ENCODE measurements at places on chromosomes 1 and 21.

- no peak for DNase-seq
These were observed 718.3 kb downstream of the PTPRU start for GRCh38 chr1:29954591-29954990.

- no peak for DNase-seq
These were observed 34.8 kb upstream of the TTC22 start for GRCh38 chr1:54835970-54836369.

- DNase-seq, result no peak
These were observed 168.1 kb upstream of the BEND5 start for GRCh38 chr1:48944811-48945210.

DNA sequence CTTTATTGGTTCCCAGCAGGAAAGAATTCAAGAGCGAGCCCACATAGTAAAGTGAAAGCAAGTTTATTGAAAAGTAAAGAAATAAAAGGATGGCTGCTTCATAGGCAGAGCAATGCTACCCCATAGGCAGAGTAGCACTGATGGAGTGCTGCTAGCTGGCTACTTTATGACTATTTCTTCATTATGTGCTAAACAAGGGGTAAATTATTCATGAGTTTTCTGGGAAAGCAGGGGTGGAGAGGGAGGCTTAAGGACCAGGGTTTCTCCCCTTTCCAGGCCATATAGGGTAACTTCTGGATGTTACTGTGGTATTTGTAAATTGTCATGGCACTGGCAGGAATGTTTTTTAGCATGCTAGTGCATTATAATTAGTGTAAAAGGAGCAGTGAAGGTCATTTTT is 1271.4 kb downstream of the KCNT2 start:
- DNase-seq, result no peak

- no peak for DNase-seq
These were observed 76.6 kb downstream of the FAM78B start for GRCh38 chr1:166090244-166090643.

DNA sequence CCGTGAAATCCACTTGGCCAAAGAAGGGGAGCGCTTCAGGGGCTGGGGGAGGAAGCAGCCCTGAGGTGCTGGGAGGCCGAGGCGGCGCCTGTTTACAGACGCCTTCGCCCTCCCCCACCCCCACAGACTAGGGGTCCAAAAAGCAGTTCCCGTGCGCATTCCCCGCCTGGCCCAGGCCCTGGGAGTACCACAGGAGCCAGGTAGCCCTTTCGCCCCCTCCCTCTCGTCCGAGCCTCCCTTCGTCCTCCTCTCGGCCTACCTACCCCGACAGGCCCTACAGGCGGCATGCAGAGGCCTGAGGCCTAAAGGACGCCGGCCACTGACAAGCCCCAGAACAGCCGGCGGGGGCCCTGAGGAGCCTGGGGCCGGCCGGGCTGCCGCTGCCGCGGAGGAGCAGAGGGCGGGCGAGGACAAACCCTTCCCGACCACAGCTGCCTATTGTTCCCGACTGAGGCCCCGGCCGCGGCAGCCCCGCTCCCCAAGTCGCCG is 522 bp downstream of the RC3H1 start:
- DNase-seq, result peak; percentile 4

- peak; percentile 64 for DNase-seq
These were observed 2.3 kb upstream of the MXRA8 start for GRCh38 chr1:1360506-1361169.

DNA sequence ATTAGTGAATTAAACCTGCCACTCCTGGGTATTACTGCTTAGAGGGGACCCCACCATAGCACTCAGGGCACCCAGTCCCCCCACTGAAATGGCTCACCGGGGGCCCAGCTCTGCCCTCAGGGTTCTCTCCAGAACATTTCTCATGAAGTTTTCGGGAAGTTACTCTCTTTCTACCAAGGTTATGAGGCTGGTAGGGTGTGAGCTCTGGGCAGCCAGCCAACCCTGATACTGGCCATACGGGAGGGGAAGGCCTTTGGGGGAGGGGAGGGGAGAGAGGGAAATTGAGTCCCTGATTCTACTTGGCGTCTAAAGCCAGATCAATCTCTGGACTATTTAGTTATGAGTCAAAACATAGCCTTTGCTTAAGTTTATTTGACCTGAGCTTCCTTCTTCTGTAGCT is 12.9 kb upstream of the PDE9A start:
- DNase-seq, result no peak

DNA sequence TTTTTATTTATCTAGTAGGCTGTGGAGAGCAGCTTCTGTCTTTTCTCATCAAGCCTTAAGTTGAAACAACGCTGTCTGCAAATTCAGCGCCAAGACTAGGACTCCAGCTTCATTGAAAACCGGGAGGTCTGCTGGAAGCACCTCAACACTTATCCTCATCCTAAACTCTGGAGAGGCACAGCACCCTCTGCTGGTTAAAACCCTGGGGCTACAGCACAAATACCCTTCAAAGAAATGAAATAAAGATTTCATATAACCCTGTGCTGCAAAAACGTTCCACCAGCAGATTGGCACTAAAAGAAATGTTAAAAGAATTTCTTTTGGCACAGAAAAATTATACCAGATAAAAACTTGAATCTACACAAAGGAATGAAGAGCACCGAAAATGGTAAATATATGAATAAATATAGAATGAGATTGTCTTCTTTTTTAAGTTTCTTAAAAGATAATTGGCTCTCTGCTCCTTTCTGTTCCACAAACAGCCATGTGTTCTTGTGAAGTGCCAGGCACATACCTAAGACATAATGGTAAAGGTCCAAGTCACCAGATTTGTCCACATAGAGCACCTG is 227.7 kb upstream of the SAMSN1 start:
- no peak for DNase-seq

- no peak for DNase-seq
These were observed at the start of gene ARHGAP30 for GRCh38 chr1:161069731-161070270. TSS of gene ARHGAP30 (minus strand) at chr1:161069891. CDS start at chr1:161069624, 267 bp downstream.

DNA sequence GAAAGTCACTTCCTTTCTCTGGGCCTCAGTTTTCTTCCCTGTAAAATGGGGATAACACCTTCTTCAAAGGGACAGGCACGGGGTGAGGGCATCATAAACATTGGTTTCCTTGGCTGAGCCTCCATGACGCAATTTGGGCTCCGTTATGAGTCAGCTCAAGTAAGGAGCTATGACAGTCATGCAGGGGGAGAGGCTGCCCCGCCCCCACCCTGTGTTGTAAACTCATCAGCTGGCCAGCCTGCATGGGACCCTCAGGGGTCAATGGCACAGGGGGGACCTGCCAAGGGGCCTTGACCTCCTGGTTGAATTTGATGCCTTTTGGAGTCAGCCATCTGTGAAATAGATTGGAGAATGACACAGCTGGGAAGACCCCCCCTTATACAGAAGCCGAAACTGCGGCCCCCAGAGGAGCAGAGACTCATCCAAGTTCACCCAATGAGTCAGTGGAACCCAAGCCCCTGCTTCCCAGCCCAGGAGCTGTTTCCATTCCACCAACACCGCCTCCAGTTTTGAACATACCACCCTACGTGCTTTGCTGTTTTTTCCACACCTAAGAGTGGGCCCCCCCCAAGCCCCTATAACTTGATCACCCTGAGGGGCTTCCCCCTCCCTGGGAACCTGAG is 36.8 kb upstream of the RUNX3 start:
- no peak for DNase-seq

DNA sequence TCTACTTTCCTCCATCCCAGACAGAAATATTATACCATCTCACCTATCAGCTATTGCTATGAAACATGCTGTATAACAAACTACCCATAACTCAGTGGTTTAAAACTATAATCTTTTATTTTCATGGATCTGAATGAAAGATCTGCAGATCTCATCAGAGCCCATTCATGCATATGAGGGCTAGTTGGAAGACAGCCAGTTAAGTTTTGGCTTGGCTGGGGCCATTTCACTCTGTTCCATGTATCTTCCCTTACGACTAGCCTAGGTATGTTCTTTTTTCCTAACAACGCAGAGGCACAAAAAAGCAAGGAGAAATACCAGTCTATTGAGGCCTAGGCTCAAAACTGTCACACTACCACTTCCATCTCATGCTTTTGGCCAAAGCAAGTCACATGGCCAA is 28.1 kb upstream of the RGS1 start:
- no peak for DNase-seq

GRCh38 chr1:219876798-219877209 is 51.6 kb downstream of the SLC30A10 start:
- no peak for DNase-seq

DNA sequence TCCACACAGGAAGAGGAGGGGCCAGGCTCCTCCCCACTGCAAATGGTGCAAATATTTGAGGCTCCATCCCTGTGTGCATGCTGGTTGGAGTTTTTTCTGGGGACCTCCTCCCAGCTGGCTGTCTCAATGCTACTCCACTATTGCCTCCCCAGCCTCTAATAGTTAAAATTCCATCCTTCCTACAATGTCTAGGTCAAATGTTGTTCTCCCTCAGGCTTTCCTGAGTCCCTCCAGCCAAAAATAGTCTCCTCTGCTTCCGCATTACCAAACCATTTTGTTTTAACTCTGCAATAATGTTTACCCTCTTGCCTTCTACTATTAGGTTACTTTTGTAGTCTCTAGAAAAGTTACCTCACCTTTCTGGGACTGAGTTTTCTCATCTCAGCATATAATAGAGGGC is 29.6 kb upstream of the FMO1 start:
- DNase-seq, result no peak

DNA sequence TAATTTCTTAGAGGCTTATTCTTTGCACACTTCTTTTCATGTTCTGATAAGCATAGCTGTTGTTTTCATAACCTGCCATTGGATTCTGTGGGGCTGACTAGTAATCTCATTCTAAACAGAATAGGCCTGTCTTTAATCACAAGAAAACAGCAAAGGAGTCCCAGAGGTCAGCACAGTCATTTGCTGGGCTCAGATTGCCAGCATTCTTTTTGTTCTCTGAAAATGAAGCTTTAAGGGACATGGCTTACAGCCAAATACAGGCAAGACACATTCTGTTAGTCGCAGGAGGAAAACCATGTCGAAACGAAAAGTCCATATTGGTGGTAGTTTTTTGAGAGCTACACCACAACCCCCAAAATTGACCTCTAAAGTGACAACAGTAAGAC is 75.0 kb downstream of the MRPS6 start:
- no peak for DNase-seq

DNA sequence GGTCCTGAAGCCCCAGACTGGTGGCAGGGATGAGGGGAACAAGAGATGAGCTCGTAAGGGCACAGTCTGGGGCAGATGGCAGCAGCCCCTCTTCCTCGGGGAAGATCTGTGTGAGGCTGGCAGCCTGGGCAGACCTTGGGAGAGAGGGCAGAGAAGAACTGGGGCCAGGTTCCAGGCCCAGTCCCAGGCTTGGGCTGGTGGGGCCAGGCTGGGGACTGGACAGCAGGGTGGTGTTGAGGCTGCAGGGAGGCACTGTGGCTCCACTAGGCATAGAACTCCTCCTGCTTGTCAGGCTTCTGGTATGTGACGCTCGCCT is 35.7 kb downstream of the SDC3 start:
- DNase-seq, result no peak

GRCh38 chr1:86247597-86248279 is 91.2 kb upstream of the COL24A1 start:
- no peak for DNase-seq

DNA sequence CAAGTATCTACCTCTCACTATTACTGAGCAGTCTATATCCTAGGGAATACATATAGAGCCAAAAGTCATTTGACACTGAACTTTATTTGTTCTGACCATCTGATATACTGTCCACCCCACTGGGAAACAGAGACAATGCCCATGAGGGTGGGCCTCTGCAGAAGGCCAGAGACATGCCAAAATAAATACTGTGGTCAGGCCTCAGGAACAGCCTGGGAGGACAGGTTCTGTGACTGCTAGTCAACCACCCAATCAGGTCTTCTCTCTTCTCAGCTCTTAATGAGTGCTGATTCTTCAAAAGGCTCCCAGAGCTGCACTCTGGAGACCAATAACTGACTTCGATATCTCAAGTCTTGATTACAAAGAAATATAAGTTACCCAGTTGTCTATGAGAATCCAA is 5.5 kb upstream of the ANKRD35 start:
- no peak for DNase-seq

- DNase-seq, result no peak
These were observed 21.6 kb upstream of the ABCA4 start for GRCh38 chr1:94142583-94142982.

GRCh38 chr1:96522927-96523326 is 198.7 kb upstream of the PTBP2 start:
- no peak for DNase-seq

GRCh38 chr1:181821701-181822100 is 239.8 kb downstream of the ZNF648 start:
- DNase-seq, result no peak

GRCh38 chr1:42043182-42043581 is 110.0 kb upstream of the GUCA2B start:
- no peak for DNase-seq

GRCh38 chr1:116111524-116112021 is 374 bp downstream of the MAB21L3 start:
- DNase-seq, result no peak

DNA sequence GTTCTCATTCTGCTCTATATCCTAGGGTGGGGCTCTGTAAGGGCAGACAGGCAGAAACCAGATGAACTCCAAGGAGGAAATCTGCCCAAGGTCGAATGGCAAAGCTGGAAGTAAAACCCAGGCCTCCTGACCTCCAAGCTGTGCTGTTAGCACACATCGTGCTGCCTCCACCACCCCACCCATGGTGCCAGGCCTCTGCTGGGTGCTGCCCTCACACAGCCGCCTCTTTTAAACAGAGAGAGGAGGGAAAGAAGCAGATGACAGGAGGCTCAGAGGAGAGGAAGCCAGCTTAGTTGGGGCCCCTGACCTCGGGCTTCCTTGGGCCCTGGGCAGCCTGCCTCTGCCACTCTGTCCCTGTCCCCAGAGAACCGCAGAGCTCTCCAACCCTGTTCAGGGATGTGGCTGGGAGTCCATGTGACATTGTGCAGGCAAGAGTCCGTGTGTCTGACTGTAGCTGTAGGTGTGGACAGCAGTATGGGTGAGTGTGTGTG is 1.1 kb downstream of the SYNC start:
- no peak for DNase-seq

DNA sequence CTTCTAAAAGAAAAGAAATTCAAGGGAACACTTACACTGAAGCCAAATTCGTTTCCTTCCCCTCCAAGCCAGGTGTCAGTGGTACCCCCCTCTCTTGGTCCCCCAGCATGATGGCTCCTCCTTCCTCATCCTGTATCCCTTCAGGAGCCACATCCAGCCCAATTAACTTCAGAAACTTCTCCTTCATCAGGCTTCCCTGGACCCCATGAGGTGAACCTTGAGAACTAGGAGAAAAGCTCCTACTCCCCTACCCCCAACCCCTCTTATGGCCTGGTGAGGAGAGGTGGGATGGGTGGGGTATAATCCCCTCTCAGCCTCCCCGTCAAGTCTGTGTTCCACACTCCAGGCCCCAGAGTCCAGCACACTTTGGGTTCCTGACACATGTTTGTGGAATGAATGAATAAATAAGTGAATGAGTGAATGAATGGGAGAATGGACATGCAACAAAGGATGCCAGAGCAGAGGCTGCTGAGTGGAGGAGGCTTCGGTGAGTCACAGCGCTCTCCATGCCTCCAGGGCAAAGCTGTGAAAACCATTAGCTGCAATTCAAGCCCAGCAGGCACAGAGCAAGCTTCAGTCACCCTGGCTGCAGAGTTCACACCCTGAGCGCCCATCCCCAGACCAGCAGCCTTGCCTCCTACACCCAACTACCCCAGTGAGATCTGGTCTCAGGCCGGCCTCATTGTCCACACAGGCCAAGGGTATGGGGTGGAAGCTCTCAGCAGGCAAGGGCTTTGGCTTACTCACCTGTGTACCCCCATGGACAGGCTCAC is 43.8 kb downstream of the BATF3 start:
- DNase-seq, result no peak
